T-cell (primary cell): ENCODE measurements at places on chromosomes 1 and 21.

GRCh38 chr1:204599098-204599497 lies 82.9 kb downstream of the MDM4 start:
- no peak for DNase-seq

- no peak for DNase-seq
Measured at GRCh38 chr1:31670593-31670964, 25.9 kb upstream of the PEF1 start.

GRCh38 chr1:43766086-43766784 lies 58.9 kb downstream of the ST3GAL3 start:
- no peak for DNase-seq

GRCh38 chr1:160865337-160865736 lies 2.6 kb upstream of the CD244 start:
- no peak for DNase-seq

- no peak for DNase-seq
Measured at GRCh38 chr1:22471078-22471477, 19.4 kb downstream of the ZBTB40 start.

DNA sequence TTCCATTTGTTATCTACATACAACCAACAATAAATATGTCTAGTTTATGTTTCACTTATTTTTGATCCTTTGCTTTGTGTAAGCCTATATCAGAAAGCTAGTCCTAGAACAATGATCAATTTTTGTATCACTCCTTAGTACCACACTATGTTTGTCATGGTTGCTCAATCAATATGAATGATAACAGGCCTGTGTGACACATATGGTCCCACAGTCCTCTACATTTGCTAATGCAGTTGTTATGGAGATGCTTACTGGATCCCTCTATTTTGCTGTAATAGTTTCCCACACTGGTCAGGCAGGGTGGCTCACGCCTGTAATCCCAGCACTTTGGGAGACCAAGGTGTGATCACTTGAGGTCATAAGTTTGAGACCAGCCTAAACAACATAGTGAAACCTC lies 59.1 kb downstream of the ERO1B start:
- DNase-seq = no peak

- DNase-seq = no peak
Measured at GRCh38 chr1:69070660-69071373, 496.9 kb upstream of the LRRC7 start.

DNA sequence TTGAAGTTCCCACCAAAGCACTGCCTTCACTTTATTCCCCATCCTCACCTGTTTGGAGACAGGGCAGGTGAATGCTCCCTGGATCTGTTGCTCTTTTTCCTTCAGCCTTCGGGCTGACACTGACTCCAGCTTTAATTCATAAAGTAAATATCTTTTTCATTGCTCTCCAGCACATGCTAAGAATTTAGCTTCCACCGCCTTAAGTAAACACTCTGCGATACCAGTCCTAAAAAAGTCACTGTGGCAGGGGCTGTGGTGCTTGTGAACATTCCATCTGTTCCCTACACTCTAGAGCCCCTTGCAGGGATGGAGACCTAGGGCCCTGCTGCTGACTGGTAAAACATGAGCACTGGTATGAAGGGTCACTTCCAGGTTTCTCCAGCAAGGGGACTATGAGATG lies 896 bp upstream of the PLA2G2A start:
- DNase-seq = no peak

DNA sequence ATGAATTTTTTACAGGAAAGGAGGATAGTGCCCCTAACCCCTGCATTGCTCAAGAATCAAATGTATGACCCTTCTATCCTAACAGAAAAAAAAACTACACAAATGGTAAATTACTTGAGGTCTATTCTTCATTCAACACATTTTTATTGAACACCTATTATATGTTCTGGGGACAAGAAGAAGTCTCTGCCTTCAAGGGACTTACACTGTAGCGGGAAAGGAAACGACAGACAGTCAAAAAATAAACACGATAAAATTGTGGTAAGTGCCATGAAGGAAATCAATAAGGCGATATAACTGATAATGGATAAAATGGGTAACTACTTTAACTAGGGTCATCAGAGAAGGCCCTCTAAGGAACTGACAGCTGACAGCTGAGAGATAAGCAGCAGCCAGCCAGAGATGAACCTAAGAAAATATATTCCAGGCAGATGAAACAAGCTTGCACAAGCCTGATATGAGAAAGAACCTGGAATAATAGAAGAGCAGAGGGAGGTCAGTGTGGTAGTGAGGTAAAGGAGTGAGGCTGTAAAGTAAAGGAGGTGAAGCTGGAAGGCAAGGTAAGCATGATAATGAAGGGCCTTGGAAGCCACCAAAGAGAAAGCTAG lies 66.4 kb downstream of the PHTF1 start:
- DNase-seq = no peak

DNA sequence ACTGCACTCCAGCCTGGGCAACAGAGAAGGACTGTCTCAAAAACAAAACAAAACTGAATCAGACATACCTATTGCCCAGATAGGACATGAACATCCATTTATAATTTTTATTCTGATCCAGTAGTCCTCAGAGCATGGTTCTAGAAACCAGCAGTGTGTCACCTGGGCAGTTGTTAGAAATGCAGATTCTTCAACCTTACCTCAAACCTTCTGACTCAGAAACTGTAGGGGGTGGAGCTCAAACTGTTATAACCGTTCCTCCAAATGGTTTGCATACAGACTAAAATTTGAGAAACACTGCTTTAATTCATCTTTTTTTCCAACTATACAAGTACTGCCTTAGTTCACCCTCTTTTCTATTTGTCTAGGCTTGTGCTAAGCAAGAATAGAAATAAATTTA lies 6.0 kb downstream of the NASP start:
- no peak for DNase-seq

- DNase-seq = no peak
Measured at GRCh38 chr1:208848854-208849253, 604.7 kb upstream of the PLXNA2 start.

GRCh38 chr1:183993132-183993531 lies 44.4 kb downstream of the COLGALT2 start:
- DNase-seq = no peak

DNA sequence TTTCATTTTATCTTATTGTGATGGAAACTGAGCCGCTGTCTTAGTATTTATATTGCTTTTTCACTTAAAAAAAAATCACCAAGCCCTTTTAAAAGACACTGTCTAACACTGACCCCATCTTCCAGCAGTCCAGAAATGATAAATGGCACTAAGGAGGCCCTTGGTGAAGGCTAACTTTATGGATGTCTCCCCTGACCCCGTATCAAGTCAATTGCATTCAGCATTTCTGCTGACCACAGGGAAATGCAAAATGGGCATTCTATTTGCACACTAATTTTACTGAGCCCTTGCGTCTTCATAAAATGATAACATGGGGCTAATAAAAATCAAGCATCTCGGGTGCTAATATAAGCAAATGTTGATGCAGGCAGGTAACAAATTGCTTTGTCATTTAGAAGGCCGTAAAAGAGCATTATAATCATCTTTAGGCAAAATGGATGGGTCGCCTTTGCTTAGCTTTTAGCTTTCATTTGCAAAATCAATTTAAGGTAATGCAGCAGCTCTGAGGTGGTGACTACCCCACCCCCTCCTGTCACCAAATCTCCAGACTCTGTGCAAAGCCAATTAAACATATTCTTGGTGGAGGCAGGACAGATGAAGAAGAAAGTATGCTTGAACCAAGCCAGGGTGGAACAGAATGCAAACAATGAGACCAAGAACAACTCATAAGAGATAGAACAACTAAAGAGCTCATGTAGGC lies 110.8 kb downstream of the BEND5 start:
- no peak for DNase-seq

DNA sequence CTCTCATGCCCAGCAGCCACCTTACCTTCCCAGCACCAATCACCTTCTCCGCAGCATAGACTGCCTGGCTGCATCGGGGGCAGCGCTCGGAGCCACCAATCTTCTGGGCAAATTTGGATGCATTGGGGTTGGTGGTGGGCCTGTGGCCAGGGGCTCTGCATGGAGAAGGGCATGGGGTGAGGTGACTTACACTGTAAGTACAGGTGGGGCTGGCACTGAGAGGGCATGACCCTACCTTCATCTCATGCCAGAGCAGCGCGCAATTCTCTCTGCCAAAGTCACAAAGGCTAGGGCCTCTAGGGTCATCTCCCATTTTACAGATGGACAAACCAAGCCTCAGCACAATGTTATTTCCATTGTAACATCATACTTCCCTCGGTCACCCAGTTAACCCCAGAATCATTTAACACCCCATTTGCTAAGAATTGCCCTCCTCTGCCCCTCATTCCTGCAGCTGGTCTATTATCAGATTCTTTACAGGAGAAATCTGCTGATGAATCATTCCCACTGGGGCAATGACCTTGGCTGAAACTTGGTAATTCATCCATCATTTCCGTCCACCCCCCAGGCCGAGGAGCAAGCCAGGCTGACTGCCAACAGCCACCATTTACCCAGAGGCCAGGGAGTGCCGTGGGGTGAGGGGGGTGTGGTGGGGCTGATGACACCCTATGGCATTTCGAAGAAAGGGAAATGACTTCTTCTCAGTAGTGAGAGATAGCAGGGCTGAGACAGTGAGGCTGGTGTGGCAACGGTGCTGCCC lies 17.9 kb downstream of the CSRP1 start:
- no peak for DNase-seq

DNA sequence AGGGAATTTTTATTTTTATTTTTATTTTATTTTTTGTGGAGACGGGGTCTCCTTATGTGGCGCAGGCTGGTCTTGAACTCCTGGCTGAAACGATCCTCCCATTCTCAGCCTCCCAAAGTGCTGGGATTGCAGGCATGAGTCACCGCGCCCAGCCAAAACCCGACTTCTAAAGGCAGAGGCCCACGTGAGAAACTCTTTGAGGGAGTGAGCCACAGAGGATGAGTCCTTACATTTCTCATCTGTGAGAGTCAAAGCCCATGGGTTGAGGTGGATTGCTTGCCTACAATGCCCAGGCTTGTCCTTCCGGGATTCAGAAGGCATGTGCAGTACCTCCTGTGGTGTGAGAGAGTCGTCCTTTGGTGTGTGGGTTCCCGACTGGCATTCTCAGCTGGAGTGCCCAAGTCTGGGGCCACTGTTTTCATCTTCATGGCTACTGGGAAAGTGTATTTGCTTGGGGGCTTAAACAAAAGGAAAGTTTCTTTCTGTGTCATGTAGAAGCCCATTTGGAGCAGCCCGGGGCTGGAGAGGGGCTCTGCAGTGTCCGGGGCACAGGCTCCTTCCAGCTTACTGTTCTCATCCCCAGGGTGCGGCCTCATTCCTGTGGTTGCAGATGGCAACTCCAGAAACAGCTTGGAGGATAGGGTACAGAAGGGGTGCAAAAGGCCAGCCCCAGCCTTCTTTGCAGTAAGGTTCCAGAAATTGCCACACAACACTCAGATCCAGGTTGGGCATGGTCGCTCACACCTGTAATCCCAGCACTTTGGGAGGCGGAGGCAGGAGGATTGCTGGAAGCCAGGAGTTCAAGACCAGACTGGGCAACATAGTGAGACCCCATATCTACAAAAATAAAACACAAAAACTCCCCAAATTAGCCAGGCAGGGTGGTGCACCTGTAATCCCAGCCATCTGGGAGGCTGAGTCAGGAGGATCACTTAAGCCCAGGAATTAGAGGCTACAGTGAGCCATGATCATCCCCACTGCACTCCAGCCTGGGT lies 29.4 kb upstream of the CSF3R start:
- DNase-seq = no peak

DNA sequence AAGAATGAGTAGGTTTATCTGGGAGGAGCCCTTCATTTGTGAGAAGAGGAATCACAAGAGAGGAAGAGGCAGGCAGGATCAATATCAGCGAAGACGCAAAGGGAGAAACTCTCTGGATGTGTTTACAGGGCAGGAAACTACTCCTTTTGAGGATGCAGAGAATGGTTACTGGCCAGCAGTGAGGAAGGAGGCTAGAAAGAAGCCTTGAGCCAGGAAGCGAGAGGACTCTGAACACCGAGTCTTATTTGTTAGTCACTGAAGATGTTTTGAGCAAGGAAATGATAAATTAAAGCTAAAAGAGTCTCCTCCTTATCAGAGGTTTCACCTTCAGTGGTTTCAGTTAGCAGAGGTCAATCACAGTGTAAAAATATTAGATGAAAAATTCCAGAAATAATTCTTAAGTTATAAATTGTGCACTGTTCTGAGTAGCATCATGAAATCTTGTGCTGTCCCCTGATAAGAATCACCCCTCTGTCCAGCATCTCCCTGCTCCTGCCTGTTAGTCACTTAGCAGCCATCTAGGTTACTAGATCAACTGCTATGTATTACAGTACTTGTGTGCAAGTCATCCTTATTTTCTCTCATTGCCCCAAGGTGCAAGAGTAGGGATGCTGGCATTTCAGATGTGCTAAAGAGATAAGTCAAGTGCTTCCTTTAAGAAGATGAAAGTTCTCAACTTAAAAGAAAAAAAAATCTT lies 43.5 kb downstream of the WLS start:
- no peak for DNase-seq

- DNase-seq = no peak
Measured at GRCh38 chr1:1088801-1089680, 14.9 kb upstream of the RNF223 start.

DNA sequence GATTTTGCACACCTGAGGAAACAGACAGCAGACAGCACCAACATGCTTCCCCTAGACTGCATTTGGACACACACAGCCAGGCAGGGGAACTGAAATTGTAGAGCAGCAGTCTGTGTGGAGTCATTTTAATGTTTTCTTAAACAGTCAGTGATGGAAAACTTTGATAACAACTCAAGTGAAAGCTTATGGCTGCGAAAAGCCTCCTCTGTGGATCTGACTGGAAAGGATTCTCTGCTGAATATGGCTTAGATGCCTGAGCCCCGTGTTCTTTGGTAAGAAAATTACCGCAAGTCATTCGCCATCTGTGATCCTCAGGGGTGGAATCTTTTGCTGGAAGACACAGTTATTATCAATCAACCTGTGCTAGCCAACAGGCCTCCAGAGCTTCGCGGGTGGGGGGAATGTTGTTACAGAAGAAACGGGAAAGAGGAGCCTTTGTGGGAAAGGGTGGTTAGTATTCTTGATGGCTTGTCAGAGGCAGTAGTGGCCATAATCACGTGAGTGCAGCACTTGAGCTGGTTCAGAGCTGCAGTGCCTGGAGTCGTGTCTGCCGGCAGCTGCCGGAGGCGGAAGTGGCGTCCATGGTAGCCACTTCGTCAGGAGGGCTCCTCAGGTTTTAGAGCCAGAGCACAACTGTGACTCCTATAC lies 204.7 kb downstream of the ST6GALNAC3 start:
- no peak for DNase-seq

GRCh38 chr1:174074757-174075156 lies 52.6 kb upstream of the RC3H1 start:
- DNase-seq = no peak
